Glutamatergic neuron (in vitro differentiated cells): ENCODE measurements at places on chromosomes 4 and X. TPM values are rescaled to one million over a fixed set of nuclear protein-coding genes. Genes with fewer than 3 reads are reported as not detected.

Gene ARHGEF38
- total RNA-seq = not detected

Gene ABCG2
- not detected for total RNA-seq

Gene PPARGC1A
- 13.4 TPM for total RNA-seq

Gene SLC30A9
- 70.2 TPM for total RNA-seq

Gene PDGFRA
- 14.1 TPM for total RNA-seq

Gene XAGE1A
- total RNA-seq = not detected

Gene CD99
- total RNA-seq = 31.2 TPM

Gene GUCY1A1
- total RNA-seq = not detected

Gene CYSLTR1
- 0.25 TPM for total RNA-seq

Gene UGT2B17
- total RNA-seq = not detected

Gene XPNPEP2
- total RNA-seq = not detected

Gene MAGEB2
- not detected for total RNA-seq

Gene MAGEA11
- total RNA-seq = not detected

Gene TLR1
- not detected for total RNA-seq

Gene HSFX1
- total RNA-seq = 1.8 TPM

Gene TFE3
- total RNA-seq = 39.8 TPM

Gene TMEM255A
- total RNA-seq = 7.6 TPM
